Tibial nerve (tissue), 4 donors: ENCODE measurements at places on chromosomes 1 and 21. TPM values are rescaled to one million over a fixed set of nuclear protein-coding genes. Genes with fewer than 3 reads are reported as not detected.

The NUP210L gene
- total RNA-seq = 0.21 TPM

DNA sequence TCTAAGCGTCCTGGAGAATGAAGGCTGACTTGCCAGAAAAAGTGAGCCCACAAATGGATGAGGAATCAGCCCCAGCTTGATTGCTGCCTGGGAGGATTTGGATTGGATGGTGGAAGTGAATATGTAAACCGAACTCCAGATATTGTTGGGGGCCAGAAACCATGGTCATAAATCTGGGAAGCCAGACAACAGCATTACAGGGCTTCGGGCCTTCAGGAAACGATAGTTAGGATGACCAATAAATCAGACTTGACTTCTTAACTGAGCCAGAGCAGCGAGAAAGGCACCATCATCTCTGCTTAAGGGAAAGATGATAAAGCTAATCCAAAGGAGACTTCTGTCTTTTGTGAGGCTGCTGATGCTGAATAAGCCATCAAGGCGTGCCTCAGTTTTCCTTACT, 26.6 kb downstream of the FAM78B start:
- H3K4me1 ChIP-seq = no peaks in the 10 kb centered on the region
- H3K4me3 ChIP-seq = no peak overlapping the region
- H3K27ac ChIP-seq = no peak overlapping the region

GRCh38 chr1:244056577-244056976, 5.5 kb downstream of the ZBTB18 start:
- no peak overlapping the region for H3K4me3 ChIP-seq
- no peaks in the 10 kb centered on the region for H3K36me3 ChIP-seq
- no peak for DNase-seq
- peaks cover 24% of the 10 kb centered on the region for H3K4me1 ChIP-seq
- H3K27me3 ChIP-seq = no peaks in the 10 kb centered on the region
- H3K27ac ChIP-seq = no peak overlapping the region

The COL8A2 gene
- 57.9 TPM for total RNA-seq

DNA sequence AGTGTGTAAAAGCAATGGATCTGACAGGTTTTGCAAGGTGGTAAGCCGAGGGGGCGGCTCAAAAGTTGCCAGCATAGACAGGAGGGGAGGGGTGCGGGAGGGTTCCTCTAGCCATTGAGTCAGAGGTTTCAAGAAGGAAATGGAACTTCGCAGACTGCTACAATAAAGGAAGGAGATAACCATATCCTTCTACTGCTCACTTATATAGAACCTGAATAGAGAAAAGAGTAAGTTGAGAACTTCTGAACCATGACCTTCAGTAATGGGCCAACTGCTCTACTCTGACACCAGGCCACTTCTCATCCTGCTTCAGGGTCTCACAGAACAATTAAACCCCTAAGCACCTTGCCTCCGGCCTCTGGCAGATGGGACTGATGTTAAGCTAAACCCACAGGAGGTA, 26.3 kb upstream of the BCAR3 start:
- no peaks in the 10 kb centered on the region for H3K27me3 ChIP-seq
- no peak overlapping the region for H3K27ac ChIP-seq
- H3K36me3 ChIP-seq = no peaks in the 10 kb centered on the region
- DNase-seq = no peak
- no peak overlapping the region for H3K4me3 ChIP-seq

DNA sequence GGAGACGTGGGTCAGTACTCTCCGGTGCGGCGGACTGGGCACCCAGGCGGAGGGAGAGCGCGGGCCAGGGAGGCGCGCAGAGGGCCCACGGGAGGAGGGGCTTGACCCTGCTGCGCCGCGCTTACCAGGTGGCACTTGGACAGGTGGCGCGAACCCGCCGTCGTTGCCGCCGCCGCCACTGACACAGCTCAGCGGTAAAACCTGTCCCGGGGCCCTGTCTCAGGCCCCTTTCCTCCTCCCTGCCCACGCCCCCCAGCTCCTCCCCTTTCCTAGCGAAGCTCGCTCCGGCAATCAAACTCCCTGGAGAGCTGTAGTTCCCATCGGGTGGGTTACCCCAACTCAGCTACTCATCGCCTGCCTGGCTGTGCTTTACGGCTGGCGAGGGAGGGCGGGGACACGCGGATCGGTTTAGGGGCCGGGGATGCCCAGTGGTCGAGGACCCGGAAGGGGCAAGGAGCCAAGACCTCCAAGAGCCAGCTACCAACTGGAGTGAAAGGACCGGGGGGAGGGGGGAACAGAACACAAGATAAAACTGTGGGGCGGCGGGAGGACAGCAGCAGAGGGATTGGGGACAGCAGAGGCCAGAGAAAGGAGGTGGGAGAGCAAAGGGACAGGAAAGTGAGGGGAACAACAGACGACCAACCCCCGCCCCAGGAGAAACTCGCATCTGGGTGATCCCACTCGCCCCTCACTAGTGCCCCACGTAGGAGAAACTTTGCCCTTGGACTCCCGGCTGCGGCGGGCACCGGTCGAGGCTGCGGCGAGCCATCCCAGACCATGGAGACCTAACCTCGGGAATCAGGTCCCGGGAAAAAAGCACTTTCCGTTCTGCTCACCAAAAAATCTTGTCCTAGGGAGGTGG, 2.9 kb downstream of the GFI1 start:
- H3K36me3 ChIP-seq = no peaks in the 10 kb centered on the region
- peak overlapping the region; percentile 41 for H3K4me3 ChIP-seq
- no peak for DNase-seq
- H3K4me1 ChIP-seq = peaks cover 57% of the 10 kb centered on the region
- no peak overlapping the region for H3K27ac ChIP-seq

- no peaks in the 10 kb centered on the region for H3K36me3 ChIP-seq
- H3K27ac ChIP-seq = no peak overlapping the region
- DNase-seq = no peak
- H3K4me3 ChIP-seq = no peak overlapping the region
- no peaks in the 10 kb centered on the region for H3K4me1 ChIP-seq
- H3K27me3 ChIP-seq = no peaks in the 10 kb centered on the region
These were observed 525.6 kb downstream of the PTBP2 start for GRCh38 chr1:97247196-97247595.

GRCh38 chr1:181113059-181113641, 24.6 kb downstream of the IER5 start:
- peaks cover 20% of the 10 kb centered on the region for H3K4me1 ChIP-seq
- H3K4me3 ChIP-seq = no peak overlapping the region
- H3K27ac ChIP-seq = no peak overlapping the region
- H3K27me3 ChIP-seq = no peaks in the 10 kb centered on the region

The OR2M3 gene
- not detected for total RNA-seq

GRCh38 chr21:17796037-17796403, 23.1 kb downstream of the C21orf91 start:
- H3K27me3 ChIP-seq = no peaks in the 10 kb centered on the region
- H3K4me3 ChIP-seq = no peak overlapping the region
- no peak for DNase-seq

- H3K27ac ChIP-seq = no peak overlapping the region
- peaks cover 11% of the 10 kb centered on the region for H3K4me1 ChIP-seq
- H3K27me3 ChIP-seq = no peaks in the 10 kb centered on the region
- no peak overlapping the region for H3K4me3 ChIP-seq
- no peak for DNase-seq
These were observed 10.6 kb upstream of the SLC19A1 start for GRCh38 chr21:45552696-45553391.

The GSTM5 gene
- 3.1 TPM for total RNA-seq

The PERM1 gene
- 0.78 TPM for total RNA-seq

The GPR52 gene
- total RNA-seq = 5.0 TPM

- no peak for DNase-seq
- no peaks in the 10 kb centered on the region for H3K4me1 ChIP-seq
- H3K27ac ChIP-seq = no peak overlapping the region
These were observed 113.7 kb downstream of the ZSCAN20 start for GRCh38 chr1:33586106-33586505.

- H3K4me3 ChIP-seq = no peak overlapping the region
- peaks cover 14% of the 10 kb centered on the region for H3K4me1 ChIP-seq
- no peak for DNase-seq
- no peaks in the 10 kb centered on the region for H3K36me3 ChIP-seq
- no peaks in the 10 kb centered on the region for H3K27me3 ChIP-seq
These were observed 216.5 kb upstream of the VAMP3 start for GRCh38 chr1:7554385-7555235.

The FAM43B gene
- total RNA-seq = 0.90 TPM

The TMEM201 gene
- 22.8 TPM for total RNA-seq

The IL10 gene
- total RNA-seq = 4.8 TPM

The TSPAN1 gene
- 3.1 TPM for total RNA-seq

The SIM2 gene
- not detected for total RNA-seq

DNA sequence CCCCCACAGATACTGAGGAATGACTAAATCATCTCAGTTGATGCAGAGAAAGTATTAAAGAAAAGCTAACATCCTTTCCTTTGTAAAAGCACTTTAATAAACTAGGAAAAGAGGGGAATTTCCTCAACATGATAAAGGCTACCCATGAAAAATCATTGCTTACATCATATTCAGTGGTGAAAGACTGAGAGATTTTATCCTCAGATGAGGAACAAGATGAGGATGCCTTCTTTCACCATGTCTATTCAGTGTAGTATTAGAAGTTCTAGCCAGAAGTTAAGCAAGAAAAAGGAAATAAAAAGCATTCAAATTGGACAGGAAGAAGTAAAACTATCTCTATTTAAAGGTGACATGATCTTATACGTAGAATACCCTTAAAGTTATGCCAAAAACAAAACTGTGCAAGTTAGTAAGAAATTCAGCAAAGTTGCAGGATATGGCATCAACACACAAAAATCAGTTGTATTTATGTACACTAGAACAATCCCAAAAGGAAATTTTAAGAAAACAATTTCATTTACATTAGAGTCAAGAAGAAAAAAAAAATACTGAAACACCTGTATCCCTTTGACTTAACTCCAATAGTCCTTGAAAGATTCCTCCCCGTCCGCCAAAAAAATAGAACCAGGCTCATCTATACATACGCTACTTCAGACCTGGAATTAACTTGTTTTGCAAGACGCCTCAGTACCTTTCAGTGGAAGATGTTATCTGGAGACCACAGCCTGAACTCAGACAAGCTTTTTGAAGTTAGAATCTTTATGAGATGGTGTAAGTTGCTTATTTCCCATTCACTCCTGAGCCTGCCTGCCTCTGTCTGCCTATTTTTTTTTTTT, 17.5 kb downstream of the ZMYM4 start:
- no peaks in the 10 kb centered on the region for H3K36me3 ChIP-seq
- peaks cover 22% of the 10 kb centered on the region for H3K4me1 ChIP-seq
- no peak overlapping the region for H3K4me3 ChIP-seq
- no peaks in the 10 kb centered on the region for H3K27me3 ChIP-seq

The DNALI1 gene
- total RNA-seq = 10.3 TPM

The CLSTN1 gene
- total RNA-seq = 60.9 TPM

DNA sequence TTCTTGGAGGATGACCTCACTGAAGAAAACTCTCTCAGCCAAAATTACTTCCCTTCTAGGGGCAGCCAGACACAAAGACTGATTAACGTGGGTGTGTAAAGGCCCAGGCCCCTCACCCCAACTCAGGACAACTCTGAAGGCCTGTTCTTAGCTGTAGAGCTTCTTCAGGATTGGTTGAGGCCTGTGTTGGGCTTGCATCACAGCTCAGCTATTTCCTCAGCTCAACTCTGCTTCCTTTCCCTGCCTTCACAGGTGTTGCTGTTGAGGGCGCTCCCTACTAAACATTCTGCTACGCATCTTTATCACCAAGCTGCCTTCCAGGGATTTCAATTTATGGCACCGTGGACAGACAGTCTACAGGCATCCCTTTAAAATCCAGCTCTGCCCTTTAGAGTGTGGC, 36.8 kb downstream of the MAB21L3 start:
- H3K27ac ChIP-seq = no peak overlapping the region
- H3K27me3 ChIP-seq = no peaks in the 10 kb centered on the region
- no peak overlapping the region for H3K4me3 ChIP-seq
- no peaks in the 10 kb centered on the region for H3K36me3 ChIP-seq
- no peak for DNase-seq
- H3K4me1 ChIP-seq = no peaks in the 10 kb centered on the region

DNA sequence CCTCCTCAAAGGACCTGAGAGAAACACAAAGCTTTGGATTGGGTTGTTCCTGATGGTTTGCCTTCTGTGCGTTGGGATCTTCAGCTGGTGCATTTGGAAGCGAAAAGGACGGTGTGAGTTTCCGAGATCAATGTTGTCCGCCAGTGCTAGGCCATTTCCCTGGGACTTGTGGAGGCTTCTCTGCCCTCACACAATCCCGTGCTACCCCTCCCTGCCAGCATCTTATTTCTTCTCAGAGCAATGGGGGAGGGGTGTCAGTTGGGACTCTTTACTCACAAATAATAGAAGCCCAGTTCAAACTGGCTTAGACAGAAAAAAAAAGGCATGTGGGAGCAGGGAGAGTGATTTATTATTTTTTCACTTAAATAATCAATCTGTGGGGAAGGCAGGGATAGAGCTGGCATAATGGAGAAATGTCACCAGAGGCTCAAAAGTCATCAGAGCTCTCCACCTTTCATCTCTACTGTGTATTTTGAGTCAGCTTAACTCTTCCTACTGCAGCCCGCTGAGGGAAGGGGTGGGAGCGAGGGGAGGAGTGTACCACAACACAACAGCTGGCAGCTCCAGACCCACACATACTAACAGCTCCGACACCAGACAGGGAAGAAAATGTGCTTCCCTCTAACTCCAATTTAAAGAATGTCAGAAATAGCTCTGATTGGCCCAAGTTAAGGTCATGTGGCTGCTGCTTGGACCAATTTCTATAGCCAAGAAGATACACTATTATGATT, 22.4 kb downstream of the LY9 start:
- DNase-seq = no peak
- no peaks in the 10 kb centered on the region for H3K27me3 ChIP-seq
- no peaks in the 10 kb centered on the region for H3K4me1 ChIP-seq
- H3K4me3 ChIP-seq = no peak overlapping the region
- H3K36me3 ChIP-seq = no peaks in the 10 kb centered on the region

DNA sequence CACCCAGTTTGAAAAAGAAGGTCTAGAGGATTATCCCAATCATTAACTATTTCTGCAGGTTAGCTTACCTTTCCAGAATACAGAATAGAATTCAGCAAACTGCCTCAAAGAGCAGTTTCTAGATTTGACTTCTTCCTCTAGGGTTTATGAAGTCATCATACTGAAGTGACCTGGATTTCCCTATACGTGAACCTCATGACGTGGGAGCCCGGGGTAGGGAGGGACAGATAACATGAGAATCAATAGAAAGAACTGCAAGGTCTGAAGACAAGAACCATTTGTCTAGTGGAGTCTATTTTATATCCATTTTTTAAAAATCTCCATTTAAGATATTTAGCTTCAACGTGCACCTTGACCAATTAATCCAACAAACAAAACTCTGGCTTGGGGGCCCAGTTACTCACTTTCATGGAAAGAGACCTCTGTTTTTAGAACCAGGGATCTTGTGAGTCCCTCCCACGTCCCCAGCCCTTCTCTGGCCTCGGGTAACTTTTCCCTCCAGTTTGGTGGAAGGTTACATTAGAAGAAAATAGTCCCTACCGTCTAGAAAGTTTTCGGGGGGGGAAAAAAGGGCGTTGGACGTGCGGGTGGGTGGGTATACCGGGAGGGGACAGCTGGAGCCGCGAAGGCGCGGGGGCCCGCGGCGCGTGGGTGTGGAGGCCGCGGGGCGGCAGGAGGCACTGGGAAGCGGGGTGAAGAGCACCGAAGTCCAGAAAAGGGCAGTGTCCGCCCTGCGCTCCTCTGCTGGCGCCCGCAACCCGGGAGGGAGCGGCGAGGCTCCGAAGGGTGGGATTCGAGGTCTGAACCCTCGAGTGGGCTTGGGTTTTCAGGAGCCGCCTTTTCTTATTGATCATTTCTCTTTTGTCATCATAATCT, 13.8 kb upstream of the POGZ start:
- no peaks in the 10 kb centered on the region for H3K36me3 ChIP-seq
- peak overlapping the region; percentile 43 for H3K27ac ChIP-seq
- H3K27me3 ChIP-seq = no peaks in the 10 kb centered on the region
- no peak for DNase-seq
- peaks cover 12% of the 10 kb centered on the region for H3K4me1 ChIP-seq
- peak overlapping the region; percentile 68 for H3K4me3 ChIP-seq
